ENCODE measurements at places on chromosomes 12 and 14.
A peak's percentile ranks its signal among the peaks of the same experiment; 100 is the strongest.

- DNase-seq = no peak
Observed at GRCh38 chr14:64137657-64138290, 156.4 kb downstream of the ESR2 start.

DNA sequence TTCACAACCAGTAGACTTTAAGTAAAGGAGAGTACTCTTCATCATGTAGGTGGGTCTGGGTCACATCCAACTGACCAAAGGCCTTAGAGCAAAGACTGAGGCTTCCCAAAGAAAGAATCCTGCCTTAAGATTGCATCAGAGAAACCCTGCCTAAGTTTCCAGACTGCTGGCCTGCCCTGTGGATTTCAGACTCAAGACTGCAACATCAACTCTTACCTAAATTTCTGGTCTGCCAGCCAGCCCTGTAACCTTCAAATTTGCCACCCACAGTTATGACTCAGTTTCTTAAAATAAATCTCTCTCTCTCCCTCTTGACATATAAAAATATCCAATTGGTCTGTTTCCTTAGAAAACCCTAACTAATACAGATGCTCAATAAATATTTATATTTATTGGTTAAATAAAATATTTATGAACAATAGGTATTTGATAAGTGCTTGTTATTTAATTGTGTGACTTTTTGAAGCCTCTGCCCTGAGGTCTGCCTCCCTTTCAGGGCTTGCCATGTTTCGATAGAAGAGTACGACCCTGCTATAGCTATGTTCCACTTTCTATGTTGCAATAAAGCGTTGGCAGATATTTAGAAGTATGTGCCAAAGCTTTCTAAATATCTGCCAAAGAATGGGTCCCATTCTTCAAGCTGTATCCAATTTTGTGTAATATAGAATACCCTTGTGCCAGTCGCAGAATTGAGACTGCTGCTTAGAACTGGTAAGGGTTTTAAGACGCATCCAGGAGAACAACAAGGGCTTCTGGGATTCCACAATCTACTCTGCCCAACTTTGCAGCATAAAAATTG, 65.7 kb downstream of the TMEM30B start:
- no peak for DNase-seq

GRCh38 chr14:23034498-23035302, at the start of gene PSMB5:
TSS of gene PSMB5 (minus strand) at chr14:23034900. CDS start at chr14:23034881, 19 bp downstream.
- peak; percentile 93 for DNase-seq

DNA sequence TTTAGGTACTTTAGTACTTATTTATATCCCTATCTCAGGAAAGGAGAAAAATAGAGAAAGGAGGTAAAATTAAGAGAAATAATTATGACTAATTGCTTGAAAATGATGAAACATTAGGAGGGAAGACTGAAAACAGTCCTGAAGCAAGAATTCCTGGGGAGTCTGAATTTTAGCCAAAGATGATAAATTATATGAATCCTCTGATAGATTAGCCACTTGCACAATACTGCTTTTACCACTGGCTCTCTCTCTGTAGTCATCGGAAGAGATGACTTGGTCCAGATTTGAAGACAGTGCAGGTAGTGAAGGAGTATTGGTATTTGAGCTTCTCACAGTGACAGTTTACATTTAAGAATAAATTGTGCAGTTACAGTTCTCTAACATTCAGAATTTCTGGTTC, 83.8 kb upstream of the CLEC14A start:
- no peak for DNase-seq

- DNase-seq = no peak
Observed at GRCh38 chr14:77682158-77682553, 25.7 kb downstream of the ALKBH1 start.

- no peak for DNase-seq
Observed at GRCh38 chr12:3698218-3698974, 54.5 kb downstream of the CRACR2A start.

GRCh38 chr12:120453977-120454376, 7.7 kb downstream of the GATC start:
- DNase-seq = no peak

- DNase-seq = no peak
Observed at GRCh38 chr12:31558521-31558920, 32.4 kb downstream of the DENND5B start.

DNA sequence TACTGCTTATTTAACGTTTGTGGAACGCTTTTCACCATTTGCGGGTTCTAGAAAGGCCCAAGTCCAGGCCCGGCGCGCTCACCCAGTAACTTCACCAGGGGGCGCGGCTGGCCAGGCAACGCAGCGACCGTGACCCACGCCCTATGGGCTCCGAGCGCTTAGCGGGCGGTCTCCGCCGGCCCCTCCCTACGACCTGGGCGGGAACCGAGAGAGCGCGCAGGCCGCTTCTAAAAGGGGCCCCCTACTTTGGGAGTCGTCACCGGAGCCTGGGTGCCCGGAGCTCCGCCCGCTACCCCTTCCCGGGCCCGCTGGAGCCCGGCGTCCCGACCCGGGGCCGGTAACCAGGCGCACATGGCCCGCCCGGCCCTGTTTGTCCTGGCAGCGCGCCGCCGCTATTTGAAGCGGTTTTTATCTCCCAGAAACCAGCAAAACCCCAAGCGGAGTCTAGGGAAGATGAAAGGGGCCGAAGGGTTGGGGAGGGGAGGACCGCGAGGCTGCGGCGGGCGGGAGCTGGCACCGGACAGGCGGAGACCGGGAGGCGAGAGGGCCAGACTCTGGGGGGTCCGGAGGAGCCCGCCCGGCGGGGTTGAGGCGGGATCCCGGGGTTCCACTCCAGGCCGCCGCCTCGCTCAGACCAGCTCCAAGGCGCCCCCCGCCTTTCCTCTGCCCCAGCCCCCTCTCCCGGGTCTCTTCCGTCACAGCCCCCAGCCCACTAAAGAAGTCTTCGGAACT, 3.5 kb upstream of the AAAS start:
- DNase-seq = peak; percentile 76

DNA sequence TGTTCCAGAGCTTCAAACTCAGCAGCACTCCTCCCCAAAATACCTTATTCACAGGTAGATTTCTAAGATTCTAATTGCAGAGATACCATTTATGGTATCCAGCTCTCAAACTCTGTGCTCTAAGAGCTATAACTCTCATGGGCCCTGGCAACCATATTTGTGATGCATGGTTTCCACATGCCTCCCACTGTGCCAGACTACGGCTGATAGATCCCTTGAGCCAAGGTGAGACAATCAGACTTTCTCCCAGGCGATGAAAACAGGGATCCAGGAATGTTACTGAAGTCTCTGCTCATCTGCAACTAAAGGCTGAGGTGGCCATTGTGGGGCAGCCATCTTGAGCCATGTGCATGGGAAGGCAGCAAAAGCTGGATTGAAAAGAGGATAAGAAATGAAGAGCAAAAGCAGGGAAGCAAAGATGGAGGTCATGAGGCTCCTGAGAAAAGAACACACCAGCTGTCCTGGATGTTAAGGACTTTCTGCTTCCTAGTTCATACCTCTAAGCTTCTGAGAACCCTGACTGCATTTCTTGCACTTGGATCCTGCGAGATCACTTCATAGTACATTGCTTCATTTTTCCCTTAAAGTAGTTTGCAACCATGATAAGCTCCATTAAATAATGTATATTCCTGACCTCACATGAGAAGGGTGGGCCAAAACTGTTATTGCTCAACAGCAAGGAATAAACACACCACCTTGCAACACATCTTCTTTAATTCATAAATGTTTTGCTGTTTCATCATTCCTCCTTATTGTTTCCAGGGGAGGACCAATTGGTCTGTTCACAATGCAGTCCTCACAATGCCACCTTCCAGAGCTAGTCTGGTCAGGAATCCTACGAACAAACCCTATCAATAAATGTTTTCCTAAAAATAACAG, 5.4 kb downstream of the EGLN3 start:
- no peak for DNase-seq

- no peak for DNase-seq
Observed at GRCh38 chr12:77842430-77842829, 11.7 kb downstream of the NAV3 start.

- no peak for DNase-seq
Observed at GRCh38 chr12:41983856-41984255, 160.8 kb downstream of the GXYLT1 start.

DNA sequence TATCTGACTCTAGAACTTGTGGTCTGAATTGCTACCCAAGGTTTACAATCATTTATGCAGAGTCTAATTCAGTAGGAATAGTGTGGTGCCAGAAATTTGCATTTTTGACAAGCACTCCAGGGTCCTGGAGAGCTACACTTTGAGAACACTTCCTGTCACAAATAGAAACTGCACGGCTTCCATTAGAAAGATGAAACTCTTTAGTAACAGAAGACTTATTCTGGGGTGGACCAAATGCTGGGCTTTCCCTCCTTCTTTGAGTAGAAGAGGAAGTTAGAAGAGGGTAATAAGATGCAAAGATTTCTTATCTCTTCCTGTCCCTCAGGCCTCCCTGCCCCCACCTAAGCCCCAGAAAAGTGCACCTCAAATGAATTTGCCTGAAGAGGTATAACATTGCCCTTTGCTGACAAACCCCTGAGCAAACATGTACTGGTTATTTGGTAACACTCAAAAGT, 28.4 kb downstream of the DGLUCY start:
- no peak for DNase-seq

GRCh38 chr14:50839048-50839447, 8.1 kb upstream of the NIN start:
- DNase-seq = no peak

DNA sequence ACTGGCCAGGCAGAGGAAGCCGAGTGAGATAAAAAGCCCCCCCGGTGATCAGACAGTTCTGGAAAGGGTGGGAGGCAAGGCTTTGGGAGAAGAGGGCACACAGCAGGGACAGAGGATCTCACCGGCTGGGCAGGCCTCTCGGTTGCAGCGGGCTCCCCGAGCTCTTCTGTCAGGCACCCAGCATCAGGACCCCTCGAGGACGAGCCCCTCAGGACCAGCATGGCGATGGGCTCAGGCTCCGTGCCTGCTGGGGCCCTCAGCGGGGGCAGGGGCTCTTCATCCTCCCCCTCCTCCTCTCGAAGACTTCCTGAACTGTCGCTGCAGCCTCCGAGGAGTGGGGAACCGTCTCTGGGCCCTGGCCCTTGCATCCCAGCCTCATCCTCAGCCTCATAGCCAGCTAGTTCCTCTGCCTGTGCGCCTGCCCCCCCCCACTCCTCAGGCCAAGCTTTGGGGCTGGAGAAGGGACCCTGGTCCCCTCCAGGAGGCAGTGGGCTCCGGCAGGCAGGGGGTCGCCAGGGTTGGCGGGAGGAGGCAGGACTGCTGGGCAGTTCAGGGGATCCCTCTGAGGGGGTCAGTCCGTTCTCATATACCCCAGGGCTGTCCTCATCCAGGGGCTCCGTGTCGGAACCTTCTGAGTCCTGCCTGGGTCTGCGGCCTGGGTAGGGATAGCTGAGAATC, 3.4 kb upstream of the AP1G2 start:
- DNase-seq = no peak

GRCh38 chr14:50714450-50715073, 46.5 kb upstream of the SAV1 start:
- DNase-seq = no peak

GRCh38 chr14:74965486-74966153, 10.2 kb upstream of the PGF start:
- no peak for DNase-seq

- DNase-seq = no peak
Observed at GRCh38 chr14:33186656-33187055, 248.0 kb downstream of the NPAS3 start.

DNA sequence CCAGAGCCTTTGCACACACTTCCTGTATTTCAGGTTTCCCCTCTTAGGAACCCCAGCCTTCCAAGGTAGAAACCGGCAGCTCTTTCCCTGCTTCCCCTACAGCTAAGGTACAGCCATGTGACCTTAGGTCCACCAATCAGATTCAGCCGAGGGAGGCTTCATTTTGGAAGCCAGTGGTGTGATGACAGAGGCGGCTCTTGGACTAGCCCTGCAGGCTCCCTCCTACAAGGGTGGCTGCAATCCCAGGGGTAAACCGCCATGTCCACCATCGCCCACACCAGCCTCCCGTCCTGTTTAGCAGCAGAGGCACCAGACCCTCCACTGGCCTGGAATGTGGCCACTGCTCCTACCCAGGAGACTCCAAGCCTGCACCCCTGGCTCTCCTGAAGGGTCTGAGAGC, 65.6 kb downstream of the SERPINA3 start:
- no peak for DNase-seq

DNA sequence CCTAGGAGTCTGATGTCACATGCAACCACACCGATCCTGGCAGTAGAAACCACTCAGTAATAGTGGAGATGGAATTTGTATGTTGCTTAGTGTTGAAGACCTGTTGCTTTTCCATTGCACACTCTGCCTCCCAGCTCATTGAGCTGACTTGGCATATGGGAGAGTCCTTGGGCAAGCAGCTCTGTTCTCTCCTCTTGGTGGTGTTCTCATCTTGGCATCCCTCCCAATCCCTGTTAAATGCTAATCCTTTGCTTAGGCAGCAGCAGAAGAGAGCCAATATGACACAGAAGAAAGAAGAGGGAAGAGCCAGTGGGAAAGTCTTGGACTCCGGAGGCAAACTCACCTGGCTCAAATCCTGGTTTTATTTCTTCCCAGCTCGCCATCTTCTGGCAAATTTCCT, 178.0 kb upstream of the CAND1 start:
- no peak for DNase-seq

DNA sequence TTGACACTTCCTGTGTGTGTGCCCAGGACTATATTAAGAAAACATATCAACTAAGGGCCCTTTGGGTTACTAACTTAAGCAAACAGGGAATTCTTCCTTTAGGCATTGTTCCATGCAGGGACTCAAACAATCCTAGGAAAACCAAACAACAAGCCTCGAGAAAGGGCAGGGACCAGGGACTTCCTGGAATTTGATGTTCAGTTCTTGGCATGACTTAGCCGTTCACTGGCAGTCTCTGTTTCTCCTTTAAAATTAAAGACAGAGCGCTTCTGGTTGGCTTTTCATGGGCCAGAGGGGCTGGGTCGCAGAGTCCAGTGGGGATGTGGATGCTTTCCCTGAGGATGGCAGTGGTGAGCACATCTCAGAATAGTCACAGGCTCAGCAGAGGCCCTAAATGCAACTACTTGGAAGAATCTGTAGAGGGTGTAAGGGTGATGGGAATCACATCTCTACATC, 35.2 kb downstream of the RNFT2 start:
- no peak for DNase-seq

DNA sequence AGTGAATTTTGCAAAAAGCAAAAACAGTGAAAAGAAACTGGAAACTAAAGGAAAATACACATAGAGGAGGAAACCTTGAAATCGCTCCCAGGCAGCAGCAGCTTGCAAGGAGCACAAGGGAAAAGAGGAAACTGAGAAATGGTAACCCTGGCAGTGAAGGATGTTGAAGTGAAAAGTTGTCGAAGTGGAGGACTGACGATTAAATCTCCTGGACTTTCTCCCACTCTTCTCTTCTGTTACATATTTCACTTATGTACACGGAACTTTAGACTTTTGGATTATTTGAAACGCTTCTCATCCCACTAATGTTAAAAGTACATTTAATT, 388.8 kb upstream of the USP15 start:
- no peak for DNase-seq

All from left renal pelvis (tissue), 4 donors.